H1 (cell line): ENCODE measurements at places on chromosomes 1 and 21. TPM values are rescaled to one million over a fixed set of nuclear protein-coding genes. Genes with fewer than 3 reads are reported as not detected.

Gene SOAT1
- polyA plus RNA-seq: 1.5 and 2.7 TPM in 2 replicates

Gene BGLAP
- polyA plus RNA-seq: 1.5 and 3.2 TPM in 2 replicates

Gene LCE1B
- not detected in 2 replicates for polyA plus RNA-seq

Gene SYCP1
- polyA plus RNA-seq: 0.26 TPM in 1 of 2 replicates, not detected in the other

Gene GBP6
- not detected in 2 replicates for polyA plus RNA-seq

Gene MMEL1
- 1.7 and 4.0 TPM in 2 replicates for polyA plus RNA-seq

Gene NTRK1
- 0.12 and 0.13 TPM in 2 replicates for polyA plus RNA-seq

Gene CA6
- not detected in 2 replicates for polyA plus RNA-seq

Gene TNNT2
- polyA plus RNA-seq: 3.1 and 5.3 TPM in 2 replicates

Gene PERM1
- polyA plus RNA-seq: not detected in 2 replicates

Gene TMEM51
- polyA plus RNA-seq: 10.7 and 12.6 TPM in 2 replicates

Gene IRF6
- 8.1 and 9.6 TPM in 2 replicates for polyA plus RNA-seq
